ENCODE measurements at places on chromosomes 7 and 10.

DNA sequence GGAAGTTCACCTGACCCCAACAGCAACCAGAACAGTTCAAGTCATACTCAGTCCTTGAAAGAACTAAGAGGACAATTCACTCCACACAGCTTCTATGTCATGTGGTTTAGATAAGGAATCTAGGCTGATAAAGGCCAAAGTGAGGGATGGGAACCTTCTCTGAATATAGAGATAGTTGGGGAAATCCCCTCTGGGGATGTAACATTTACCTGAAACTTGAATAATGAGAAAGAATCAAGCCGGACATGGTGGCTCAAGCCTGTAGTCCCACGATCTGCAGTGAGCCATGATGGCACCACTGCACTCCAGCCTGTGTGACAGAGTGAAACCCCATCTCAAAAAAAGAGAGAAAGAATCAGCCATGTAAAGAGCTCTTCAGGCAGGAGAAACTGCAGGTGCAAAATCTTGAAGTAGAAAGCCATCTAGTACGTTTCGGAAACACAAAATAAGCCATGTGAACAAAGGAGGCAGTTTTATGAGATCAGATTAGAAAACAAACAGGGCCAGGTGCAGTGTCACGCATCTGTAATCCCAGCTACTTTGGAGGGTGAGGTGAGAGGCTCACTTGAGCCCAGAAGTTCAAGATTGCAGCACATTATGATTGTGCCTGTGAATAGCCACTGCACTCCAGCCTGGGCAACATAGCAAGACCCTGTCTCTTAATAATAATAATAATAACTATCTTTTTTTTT, 4.5 kb upstream of the DNMBP start:
- peak; percentile 81 for DNase-seq

GRCh38 chr10:88974446-88975376, 15.9 kb upstream of the FAS start:
- no peak for DNase-seq

GRCh38 chr10:95792874-95793285, 36.9 kb downstream of the ENTPD1 start:
- DNase-seq: no peak

- no peak for DNase-seq
These were observed 312.5 kb upstream of the SEMA3C start for GRCh38 chr7:81231301-81231838.

- no peak for DNase-seq
These were observed 11.4 kb upstream of the KCTD7 start for GRCh38 chr7:66617295-66617694.

DNA sequence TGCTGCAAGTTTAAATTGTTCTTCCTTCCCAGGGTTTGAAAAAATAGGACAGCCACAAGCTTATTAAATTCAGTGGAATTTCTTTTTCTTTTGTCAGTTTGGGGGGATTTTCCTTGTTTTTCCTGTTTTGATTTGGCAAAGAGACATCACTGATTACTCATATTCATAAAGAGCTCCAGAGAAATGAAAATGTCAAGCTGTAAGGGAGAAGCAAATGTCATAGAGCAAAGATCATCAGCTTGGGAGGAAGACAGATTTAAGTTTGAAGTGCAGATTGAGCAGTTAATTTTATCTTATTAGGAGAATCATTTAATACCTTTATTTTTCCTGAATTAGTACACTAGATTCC, 255.8 kb upstream of the PHYHIPL start:
- no peak for DNase-seq

DNA sequence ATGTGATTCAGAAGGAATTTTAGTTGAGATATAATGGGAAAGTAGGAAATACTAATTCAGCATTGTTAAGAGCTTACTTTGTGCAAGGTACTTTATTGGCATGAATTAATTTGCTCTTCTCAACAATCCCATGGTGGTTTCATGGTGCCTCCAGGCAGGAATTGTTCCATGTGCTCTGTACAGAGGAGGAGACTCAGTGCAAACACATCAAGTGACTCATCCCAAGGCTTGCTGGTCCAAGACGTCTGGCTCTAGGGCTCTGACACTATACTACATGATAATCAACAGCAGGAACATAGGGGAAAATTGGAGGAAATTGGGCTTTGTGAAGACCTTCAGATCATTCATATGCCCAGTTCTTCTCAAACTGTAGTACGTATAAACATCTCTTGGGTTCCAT, 66.5 kb upstream of the PRKG1 start:
- no peak for DNase-seq

GRCh38 chr7:30159163-30159562, 24.4 kb downstream of the MTURN start:
- no peak for DNase-seq

All from GM20000 (cell line).